ENCODE measurements at places on chromosomes 3 and 15.

DNA sequence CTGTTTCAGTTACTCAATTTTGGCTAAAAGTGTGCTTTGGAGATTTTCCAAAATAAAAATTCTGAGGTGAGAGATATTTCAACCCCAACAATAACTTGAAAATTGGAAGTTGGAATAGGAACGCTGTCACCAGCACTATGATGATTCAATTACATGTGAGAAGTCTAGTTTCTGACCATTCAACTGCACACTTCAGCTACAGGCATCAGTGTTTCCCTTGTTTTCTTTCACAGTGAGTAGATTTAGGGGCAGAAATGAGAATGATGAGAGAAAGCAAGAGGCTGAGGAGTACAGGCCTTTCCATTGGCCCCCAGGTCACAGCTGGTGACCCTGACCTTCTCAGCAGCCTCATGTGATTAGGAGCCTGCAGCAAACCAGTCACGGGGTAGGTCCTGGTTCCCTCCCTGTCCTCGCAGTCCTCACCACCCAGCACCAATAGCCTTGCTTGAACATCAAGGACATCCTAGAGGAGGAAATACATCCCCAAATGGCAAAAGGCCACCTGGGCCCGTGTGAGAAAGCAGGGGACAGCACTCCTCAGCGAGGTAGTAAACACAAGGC, 10.0 kb upstream of the FILIP1L start:
- DNase-seq, result no peak

GRCh38 chr3:12195231-12195630, 36.5 kb upstream of the TIMP4 start:
- no peak for DNase-seq

GRCh38 chr3:152945556-152945955, 110.6 kb downstream of the P2RY1 start:
- DNase-seq, result no peak

DNA sequence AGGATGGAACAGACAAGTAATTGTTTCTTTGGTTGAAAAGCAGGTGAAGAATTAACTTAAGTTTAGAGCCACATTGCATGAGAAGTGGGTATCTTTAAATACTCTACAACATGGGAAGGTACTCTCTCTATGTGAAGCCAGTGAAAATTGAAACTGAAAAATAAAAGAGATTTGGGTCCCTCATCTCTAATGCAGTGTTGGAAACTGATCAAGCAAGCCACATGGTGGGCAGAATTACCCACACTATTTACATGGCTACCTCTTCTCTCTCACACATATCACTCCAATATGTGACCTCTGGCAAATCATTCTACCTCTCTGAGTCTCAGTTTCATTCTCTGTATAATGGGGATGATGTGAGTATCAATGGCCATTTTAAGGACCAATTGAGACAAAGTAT, 339.0 kb downstream of the IL5RA start:
- no peak for DNase-seq

GRCh38 chr3:171001957-171002694, 24.4 kb downstream of the SLC2A2 start:
- no peak for DNase-seq

DNA sequence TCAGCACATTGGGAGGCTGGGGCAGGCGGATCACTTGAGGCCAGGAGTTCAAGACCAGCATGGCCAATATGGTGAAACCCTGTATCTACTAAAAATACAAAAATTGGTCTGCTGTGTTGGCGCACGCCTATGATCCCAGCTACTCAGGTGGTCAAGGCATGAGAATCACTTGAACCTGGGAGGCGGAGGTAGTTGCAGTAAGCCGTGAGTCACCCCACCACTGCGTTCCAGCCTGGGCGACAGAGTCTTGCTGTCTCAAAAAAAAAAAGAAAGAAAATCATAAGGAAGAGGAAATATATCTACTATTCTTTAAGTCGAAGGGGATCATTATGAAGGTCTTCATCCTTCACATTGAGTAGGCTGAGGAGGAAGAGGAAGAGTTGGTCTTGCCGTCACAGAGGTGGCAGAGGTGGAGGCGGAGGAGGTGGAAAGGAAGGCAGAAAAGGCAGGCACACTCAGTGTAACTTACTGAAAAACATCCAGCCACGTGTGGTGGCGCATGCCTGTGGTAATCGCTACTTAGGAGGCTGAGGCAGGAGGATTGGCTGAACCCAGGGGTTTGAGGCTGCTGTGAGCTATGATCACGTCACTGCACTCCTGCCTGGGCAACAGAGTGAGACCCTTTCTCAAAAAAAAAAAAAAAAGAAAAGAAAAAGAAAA, 14.2 kb downstream of the CSK start:
- DNase-seq, result peak; percentile 43

- no peak for DNase-seq
Measured at GRCh38 chr3:175111036-175111435, 251.9 kb downstream of the NAALADL2 start.

DNA sequence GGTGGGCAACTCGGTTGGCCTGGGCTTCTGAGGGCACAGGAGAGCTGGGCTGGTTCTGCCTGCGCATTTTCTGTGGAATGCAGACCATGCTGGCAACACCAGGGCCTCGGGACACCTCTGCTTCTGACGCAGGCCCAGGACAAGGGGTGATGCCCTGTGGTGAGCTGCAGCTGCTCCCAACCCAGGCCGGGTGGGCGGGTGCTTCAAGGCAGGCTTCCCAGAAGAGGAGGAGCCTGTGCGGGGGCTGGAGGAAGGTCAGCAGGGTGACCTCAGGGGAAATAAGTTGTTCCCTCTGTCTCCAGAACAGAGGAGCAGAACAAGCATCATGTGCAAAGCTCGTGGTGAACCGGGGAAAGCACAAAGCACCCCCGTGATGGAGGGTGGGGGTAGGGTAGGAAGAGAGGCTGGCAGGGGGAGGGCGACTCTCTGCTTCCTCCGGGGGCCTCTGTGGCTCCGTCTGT, 11.0 kb upstream of the PLXNA1 start:
- DNase-seq, result no peak

DNA sequence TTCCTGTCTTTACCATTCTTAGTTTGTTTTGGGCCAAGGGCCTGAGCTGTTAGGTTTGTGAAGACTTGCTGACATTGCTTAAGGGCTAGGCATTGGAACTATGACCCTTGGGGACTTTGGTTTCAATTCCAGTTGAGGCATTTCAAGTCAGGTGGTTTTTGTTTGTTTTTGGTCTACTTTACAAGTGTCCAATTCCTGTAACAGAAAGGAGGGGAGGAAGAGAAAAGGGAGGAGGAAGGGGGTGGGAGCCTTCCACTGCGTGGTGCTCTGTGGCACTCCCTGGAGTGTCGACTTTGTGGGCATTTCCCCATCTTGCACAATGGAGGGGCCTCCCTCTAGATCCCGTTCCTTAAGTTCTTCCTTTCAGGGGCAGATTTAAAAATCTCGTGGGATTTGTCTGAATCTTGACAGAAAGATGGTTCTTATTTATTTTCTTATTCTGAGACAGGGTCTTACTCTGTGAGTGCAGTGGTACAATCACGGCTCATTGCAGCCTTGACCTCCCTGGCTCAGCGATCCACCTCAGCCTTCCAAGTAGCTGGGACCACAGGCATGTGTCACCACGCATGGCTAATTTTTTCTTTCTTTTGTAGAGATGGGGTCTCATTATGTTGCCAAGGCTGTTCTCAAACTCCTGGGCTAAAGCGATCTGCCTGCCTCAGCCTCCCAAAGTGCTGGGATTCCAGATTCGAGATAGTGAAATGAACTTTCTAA, 59.5 kb upstream of the RYK start:
- no peak for DNase-seq

DNA sequence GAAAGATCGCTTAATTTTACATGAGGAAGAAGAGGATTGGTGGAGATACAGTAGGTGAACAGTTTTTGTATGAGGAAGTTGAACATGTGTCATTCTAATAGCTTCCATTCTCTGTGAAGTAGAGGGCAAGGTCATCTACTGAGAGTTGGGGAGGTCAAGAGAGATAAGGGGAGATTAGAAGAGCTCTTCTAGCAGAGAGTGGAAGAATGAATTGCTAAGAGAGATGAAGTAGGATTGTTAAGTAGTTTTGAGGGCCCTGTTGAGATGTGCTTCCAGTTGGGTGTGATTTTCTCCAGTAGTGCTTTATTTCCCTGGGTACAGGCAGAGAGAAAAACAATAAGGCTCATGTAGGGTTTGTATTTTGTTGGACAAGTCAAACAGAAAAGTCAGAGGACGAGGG, 5.2 kb downstream of the OPA1 start:
- DNase-seq, result no peak

- no peak for DNase-seq
Measured at GRCh38 chr3:26704736-26705135, 82.2 kb downstream of the LRRC3B start.
